Epithelial cell of proximal tubule (primary cell): ENCODE measurements at places on chromosomes 7 and 10. TPM values are rescaled to one million over a fixed set of nuclear protein-coding genes. Genes with fewer than 3 reads are reported as not detected.

DNA sequence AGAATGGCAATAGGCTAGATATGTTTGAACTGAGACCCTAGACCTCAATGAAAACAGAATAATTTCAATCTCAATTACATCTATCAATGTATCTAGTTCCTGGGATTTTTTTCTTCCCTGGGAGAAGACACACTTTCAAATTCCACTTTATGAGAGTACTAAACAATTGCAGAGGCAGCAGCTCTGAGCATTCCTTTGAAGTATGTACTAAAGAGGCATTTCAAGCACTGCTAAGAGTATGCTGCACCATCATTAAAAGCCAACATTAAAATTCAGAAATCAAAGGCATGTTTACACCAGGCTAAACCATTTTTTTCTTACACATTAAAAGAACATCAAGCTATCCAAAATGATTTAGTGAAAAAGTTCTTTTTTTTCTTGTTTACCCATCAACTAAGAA is 297.9 kb upstream of the CACNA2D1 start:
- no peak for DNase-seq

GRCh38 chr10:98078774-98079173 is 48.4 kb upstream of the CRTAC1 start:
- no peak for DNase-seq

Gene DTX2
- 11.5 and 12.3 TPM in 2 replicates for total RNA-seq

- no peak for DNase-seq
Measured at GRCh38 chr7:84314263-84314662, 119.7 kb upstream of the SEMA3A start.

GRCh38 chr10:107966826-107967225 is 802.3 kb upstream of the SORCS1 start:
- DNase-seq = no peak
